ENCODE measurements at places on chromosomes 13 and 19.

GRCh38 chr13:99617474-99618255 lies 116.4 kb downstream of the TM9SF2 start:
- peak; percentile 21 for DNase-seq

DNA sequence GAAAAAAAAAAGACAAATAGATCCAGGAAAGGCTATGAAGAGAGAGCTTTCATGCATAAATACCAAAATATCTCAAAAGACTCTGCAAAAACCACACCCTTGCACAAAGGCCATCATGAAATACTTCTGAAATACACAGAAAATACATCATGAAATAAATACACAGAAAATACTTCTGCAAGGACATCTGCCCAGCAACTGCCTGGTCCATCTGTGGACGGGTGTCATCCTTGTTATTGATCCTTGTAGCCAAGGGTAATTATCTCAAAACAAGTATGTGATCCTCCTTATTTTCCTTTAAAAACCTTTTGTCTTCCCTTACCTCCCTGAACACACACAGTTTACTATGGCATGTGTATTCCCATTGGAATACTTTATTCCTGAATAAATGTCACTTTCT lies 6.9 kb downstream of the USPL1 start:
- DNase-seq, result no peak

DNA sequence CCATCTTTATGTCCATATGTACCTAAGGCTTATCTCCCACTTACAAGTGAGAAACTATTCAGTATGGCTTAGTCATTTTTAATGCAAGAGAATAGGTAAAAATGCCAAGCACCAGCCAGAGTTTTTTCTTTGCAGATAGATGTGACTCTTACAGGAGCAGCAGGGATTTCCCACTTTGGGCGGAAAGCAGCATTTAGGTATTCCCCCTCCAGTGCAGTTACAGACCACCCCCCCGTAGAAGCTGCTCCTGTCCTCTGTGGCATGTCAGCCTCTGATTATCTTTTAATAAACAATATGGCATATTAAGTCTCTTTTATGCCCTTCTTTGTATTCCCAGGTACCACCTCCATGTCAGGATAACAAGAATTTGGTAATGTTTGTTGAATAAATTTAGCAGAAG lies 24.7 kb upstream of the USPL1 start:
- DNase-seq, result no peak

DNA sequence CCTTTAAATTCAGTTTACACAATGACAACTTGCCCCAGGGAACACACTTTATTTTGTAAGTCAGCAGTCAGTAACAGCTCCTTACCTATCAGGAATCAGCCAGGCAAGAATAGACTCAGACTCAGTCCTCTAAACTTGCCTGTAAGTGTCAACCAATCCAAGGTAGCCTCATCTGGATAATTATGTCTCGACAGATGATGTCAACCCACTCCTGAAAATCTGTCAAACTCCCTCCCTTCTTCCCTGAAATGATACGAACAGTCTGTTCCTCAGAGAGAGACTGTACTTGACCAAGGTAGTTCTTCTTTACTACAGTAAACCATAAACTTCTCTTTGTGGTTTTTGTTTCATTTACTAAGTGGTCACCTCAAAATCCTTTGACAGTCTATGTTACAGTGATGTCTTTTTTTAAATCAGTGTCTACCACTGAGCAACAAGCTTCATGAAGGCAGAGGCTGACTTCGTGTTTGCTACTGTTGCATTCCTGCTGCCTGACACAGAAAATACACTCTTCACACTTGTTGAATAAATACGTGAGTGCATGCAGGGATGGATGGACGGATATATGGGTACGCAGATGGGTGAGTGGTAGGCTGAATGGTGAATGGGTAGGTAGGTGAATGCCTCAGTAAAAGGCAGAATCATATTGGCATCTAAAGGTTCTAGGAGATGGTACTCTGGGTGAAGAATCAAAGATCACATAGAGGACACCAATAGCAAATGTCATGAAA lies 17.5 kb upstream of the FREM2 start:
- no peak for DNase-seq

GRCh38 chr19:34124828-34125227 lies 47.5 kb upstream of the LSM14A start:
- no peak for DNase-seq

DNA sequence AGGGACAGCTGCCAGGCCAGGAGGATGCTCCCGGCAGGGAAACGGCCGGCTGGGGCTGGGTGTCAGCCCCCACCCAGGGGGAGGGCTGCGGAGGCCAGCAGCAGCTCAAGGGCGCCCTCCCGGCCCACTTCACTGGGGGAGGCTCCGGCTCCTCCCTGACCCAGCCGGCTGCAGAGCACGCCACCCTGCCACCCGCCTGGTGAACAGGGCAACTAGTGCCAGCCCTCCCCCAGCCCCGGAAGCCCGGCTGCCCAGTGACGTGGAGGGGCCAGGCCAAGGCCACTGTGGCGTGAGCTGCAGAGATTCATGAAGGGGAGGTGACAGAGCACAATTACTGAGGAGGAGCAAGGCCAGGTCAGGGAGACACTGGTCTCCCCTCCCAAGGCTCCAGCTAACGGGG lies 14.7 kb downstream of the REXO1 start:
- no peak for DNase-seq

- no peak for DNase-seq
Measured at GRCh38 chr13:39499604-39500003, 103.4 kb downstream of the LHFPL6 start.

- no peak for DNase-seq
Measured at GRCh38 chr13:83229574-83230305, 652.5 kb downstream of the SLITRK1 start.

DNA sequence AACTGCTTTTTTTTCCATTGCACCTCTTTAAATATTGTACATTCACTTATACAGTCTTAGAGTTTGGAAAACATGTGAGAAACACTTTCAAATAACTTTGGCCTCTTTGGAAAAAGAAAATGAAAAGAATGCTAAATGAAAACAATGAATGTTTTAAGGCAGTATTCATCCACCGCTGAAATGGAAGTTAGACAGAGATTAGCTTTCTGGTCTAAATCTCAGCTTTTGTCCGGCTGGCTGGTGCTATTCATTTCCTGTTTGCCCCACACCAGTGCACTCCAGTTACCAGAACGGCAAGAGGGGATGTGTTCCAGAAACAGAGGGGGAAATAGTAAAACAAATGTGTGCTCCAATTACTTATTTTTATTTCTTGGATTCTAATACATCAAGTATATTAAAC lies 1201.3 kb downstream of the EFNB2 start:
- no peak for DNase-seq

- no peak for DNase-seq
Measured at GRCh38 chr19:38919837-38920601, 8.0 kb upstream of the CCER2 start.

- DNase-seq, result no peak
Measured at GRCh38 chr13:111854403-111854802, 212.5 kb upstream of the SOX1 start.

GRCh38 chr13:98538876-98539275 lies 38.0 kb downstream of the STK24 start:
- DNase-seq, result no peak

DNA sequence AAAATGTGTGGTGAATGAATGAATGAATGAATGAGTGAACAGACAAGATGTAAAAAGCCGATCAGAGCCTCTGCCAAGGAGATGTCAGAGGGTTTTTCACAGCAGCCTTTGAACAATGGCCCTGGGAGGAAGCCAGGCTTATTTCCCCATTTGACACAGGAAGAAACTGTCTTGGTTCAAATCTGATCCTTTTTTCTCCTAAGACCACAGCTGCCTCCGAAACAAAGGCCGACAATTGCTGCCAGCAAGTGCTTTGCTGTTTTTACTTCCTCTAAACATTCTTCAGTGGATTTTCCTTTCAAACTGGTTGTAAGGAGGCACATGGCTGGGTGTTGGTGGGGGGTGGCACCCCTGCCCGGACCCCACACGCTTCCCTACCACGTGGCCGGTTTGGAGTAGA lies 44.2 kb upstream of the HOMER3 start:
- DNase-seq, result no peak

GRCh38 chr13:29677627-29678026 lies 82.1 kb upstream of the SLC7A1 start:
- no peak for DNase-seq

GRCh38 chr19:21460686-21461085 lies 44.7 kb upstream of the ZNF429 start:
- no peak for DNase-seq

DNA sequence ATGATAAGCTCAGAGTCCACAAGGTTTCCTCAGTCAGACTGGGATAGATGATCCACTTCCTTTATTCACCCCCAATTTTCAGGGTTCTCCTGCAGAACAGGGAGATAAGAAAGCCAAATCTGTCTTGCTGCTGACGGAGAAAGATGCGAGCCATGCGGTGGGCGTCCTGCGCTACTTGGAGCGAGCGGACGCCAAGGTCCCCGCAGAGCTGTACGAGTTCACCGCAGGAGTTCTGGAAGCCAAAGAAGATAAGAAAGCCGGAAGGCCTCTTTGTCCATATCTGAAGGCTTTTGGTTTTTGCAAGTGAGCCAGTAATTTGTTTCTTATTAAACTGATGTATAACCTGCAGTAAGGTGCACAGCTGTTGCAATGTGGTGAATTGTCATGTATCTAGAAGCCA lies 66.7 kb downstream of the SLC7A9 start:
- DNase-seq, result no peak

DNA sequence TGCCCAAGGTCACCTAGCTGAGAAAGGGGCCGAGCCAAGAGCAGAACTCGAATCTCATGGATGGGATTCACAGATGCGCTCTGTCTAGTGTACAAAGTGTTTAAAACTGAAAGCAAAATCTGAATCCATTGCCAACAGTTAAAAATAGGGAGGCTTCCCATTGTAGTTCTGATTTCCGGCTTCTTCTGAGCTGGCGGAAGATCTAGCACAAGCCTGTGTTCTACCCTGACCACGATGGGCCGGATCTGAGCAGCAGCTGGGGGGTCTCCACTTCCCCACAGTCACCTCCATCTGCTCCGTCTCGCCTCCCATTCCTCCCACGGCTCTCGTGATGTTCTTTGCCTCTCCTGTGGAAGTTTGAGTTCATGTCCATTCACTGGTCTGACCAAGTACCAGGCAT lies 2.4 kb downstream of the CACNG8 start:
- no peak for DNase-seq

DNA sequence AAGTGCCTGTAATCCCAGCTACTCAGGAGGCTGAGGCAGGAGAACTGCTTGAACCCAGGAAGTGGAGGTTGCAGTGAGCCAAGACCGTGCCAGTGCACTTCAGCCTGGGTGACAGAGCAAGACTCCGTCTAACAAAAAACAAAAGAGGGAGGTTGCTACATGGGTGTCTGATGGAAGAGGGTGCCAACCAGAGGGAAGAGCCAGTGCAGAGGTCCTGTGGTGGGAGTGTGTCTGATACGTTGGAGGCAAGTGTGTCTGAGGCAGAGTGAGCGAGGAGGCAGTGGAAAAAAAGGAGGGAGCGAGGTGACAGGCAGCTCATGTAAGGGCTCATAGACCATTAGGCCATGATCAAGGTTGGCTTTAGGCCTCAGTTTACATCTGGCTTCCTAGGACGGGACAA lies 6.8 kb downstream of the PDE4A start:
- DNase-seq, result no peak

DNA sequence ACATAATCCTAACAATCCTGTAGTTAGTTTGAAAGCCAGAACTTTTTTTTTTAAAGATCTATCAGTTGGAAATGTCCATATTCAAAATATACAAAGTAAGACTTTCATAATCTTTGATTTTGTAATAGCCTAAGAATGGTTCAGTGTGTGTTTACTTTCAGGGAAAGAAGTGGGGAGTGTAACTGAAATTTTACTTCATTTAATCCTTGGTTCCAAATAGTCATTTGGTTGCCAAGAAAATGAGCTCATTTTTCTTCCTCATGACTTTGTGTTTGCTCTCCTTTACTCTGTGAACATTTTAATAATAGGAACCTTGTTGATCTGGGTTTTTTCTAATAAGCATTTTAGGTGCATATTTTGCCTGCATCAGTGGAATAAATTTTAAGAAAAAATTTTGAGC lies 278.8 kb downstream of the SLITRK6 start:
- DNase-seq, result no peak

DNA sequence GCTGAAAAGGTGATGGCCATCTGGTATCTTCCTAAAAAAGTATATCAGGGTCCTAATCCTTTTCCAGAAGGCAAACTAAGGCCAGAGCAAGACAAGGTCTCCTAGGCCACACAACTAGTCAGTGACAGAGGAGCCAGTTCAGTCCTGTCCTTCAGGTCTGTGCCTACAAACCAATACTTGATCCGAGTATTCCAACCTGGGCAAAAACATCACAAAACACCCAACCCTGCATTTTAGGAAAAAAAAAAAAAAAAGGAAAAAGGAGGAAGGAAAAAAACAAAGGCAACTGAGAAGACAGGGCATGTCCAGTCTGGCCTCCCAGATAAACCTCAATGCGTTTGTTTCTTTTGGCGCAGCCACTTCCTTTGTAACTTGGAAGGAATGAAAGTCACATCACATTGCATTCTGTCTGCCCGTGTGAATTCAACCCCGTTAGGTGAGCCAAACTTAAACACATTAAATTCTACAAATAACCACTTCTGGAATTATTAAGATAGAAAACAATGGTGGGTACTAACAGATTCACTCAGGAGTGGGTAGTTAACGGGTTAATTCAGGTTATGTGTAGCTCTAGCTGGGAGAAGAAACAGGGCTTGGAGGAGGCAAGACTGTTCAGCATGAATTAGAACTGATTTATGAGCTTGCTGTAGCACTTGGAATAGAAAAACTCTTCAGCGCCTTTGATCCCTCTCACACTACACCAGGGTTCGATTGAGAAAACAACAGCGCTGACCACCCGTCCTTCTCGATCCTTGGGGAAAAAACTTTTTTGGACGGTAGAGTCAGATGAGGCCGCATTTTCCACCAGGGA lies 43.0 kb upstream of the HNRNPA1L2 start:
- no peak for DNase-seq

DNA sequence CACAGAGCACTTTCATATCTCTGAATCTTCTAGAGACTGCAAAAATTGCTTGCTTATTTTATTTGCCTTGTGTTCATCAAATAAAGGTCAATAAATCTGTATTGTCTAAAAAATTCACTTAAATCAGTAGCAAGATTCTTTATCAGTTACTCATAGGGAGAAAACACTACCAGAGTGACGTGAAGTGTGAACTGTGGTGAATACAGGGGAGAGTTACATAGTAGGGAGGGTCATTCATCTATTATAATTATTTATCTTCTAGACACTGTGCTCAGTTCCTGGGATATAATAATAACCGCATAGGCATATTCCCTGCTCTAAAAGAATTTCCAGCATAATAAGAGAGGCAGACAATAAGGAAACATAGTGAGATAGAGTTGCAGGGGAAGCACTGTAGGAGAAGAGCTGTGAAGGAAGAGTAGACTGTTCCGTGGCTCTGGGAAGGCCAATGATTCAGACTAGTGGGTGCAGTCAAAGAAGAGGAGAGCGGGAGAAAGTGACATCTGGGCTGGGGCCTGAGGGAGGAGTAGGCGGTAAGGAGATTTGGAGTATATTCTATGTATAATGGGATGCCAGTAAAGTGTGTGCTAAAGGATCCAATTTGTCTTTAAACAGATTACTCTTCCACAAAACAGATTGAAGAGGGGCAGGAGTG lies 84.0 kb upstream of the TDRD3 start:
- no peak for DNase-seq

- no peak for DNase-seq
Measured at GRCh38 chr13:112245179-112245724, 130.9 kb upstream of the SPACA7 start.
